ENCODE measurements at places on chromosomes 7 and 10.

DNA sequence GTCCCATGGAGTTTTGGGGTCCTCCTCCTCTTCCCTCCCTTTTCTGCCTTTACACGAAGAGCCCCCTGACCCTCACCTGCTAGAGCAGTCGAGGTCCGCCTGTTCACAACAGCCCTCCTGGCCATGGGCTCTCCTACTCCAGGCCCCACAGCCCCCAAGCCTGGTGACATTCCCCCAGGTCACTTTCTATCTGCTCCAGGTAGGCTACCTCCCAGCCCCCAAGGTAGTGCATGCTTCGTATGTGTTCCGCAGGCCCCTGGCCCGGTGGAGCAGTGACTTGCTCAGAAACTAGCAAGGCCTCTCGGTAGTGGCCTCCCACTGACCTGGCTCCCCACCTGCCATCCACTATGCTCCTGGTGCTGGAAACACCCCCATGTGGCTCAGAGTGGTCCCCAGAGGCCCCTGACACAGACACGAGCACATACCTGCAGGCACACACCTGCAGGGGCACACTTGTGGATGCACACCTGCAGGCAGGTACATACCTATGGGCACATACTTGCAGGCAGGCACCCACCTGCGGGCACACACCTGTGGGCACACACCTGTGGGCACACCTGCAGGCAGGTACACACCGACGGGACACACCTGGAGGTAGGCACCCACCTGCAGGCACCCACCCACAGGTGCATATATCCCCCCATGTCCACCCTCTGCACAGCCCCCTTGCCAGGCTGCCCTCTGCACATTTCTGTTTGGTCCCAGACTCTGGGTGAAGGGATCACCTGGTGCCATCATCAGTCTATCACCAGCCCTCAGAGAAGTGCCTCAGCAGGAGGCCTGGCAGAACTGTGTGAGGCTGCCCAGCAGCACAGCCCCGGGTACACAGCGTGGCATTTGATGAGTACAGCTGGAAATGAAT is 322.5 kb downstream of the PTPRN2 start:
- no peak for DNase-seq

DNA sequence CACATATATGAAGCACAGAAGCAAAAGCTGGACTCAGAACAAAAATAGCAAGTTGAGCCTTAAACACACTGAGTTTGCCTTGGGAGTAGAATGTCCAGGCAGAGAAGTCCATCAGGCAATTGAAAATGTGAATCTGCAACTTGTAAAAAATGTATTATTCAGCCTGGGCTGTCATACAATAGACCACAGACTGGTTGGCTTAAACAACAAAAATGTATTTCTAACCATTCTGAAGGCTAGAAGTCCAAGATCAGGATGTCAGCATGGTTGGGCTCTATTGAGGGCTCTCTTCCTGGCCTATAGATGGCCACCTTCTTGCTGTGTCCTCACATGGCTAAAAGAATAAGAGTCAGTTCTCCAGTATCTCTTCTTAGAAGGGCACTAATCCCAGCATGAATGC is 76.5 kb upstream of the CAPZA2 start:
- no peak for DNase-seq

DNA sequence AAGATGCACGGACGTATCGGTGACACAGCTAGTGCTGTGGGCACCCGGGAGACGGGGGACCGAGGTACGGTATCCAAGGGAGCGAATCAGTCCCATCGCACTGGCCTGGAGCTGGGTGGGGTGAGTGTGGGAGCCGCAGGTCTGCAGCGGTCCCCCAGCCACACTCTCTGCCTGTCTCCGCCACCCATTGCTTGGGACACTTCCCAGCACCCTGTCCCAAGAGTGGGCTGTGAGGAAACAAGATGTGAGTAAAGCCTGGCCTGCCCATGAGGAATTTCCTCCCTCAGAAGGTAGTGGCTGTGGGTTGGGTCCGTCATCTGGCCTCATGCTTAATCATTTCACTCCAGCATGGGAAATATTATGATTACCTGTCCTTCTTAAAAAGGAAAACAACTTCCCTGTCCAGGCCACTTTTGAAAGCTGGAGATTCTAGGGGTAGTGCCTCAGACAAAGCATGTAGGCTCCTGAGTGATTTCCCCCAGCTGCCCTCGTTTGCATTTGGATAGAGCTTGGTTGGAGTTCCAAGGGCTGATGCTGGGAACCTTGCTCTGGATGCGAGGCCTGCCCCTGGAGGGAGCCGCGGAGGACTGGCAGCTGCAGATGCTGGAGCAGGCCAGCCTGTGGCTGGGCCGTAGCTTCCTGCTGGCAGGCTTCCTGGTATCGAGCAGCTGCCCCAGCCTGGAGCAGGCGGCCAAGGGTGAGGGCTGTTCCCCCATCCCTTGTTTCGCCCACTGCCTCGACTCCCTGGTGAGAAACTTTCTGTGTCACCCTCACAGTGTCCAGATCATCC is 6.2 kb upstream of the ACTR3C start:
- no peak for DNase-seq

GRCh38 chr10:44240584-44241205 is 144.2 kb downstream of the CXCL12 start:
- no peak for DNase-seq

- DNase-seq, result peak; percentile 69
Observed at GRCh38 chr10:84008878-84009277, 130.4 kb upstream of the GHITM start.

DNA sequence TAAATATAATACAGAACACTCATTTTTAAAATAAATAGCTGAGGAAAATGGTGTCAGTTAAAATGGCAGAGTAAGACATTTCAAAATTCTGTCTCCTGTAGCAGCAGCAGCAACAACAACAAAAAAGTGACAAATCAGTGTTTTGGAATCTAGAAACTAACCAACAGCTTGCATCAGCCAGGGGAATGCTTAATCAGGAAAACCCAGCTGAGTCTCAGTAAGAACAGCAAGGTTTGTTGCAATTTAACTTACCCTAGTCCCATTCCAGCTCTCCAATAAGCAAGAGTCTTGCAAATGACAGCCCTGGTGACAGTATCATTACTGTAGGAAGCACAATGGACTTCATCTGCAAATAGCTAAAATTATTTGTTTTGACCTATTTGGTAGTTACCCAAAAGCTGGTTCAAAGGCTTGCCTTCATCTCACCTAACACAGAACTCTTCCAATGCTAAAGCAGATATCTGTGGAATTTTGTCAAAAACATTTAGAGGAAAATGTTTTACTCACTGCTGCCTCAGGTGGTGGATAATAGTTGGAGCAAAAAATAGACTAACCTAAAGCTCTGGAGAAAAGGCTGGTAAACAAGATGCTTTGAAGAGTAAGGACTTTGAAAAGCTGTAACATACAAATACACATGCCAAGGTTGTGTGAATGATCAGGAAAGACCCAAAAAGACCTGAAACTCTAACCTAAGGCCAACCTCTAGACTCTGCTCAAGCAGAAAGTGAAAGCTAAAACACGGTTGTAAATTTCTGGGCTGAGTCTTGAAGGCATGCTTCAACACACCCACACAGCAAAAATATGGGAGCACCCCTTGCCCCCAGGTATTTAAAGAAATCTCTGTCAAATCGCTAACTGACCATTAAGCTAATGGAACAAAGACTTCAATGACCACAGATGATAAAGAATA is 9.9 kb upstream of the ARHGAP22 start:
- DNase-seq, result no peak

GRCh38 chr10:27223964-27224363 is 16.6 kb downstream of the ACBD5 start:
- DNase-seq, result peak; percentile 63

GRCh38 chr10:71232089-71232998 is 20.0 kb downstream of the UNC5B start:
- DNase-seq, result no peak

DNA sequence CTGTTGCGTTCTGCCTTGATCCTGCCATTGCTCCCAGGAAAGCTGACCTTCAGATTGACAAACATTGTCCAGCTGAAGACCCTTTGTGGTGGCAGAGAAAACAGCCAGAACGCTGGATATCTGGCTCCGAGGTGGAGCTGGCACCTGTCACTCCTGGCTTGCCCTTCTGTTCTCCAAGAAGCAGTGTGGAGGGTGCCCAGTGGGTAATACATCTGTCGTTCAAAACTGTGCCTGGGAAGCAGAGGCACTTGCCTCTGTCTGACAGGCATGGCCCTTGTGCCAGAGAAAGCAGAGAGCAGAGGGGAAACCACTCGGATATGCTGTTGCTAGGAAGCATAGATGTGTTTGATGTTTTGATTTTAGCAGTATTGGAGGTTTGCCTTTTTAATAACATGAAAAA is 231.4 kb downstream of the BMPER start:
- DNase-seq, result no peak

All from HAP-1 (cell line).